ENCODE measurements at places on chromosomes 4 and X.

GRCh38 chr4:101599620-101600019 lies 190.9 kb upstream of the BANK1 start:
- no peak for DNase-seq

DNA sequence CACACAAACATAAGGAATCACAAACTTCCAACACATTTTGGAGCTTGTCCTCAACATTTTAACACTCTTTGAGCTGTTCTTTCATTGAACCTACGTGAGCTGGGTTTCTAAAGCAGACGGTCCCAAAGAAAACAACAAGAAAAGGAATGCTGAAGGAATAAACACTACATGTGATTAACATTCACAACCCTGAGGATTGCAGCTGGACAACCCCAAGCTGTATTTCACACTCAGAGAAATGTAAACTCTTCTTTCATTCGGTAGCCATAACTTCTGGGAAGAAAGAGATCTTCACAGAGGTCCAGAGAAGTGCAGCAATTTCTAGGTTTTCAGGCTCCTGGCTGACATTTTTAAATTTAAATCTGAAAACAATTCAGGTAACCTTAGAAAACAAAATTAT lies 130.2 kb downstream of the CFAP299 start:
- DNase-seq = no peak

GRCh38 chrX:52608961-52609360 lies 45.7 kb downstream of the SSX7 start:
- DNase-seq = no peak

GRCh38 chr4:116529129-116529528 lies 556.2 kb downstream of the TRAM1L1 start:
- DNase-seq = no peak

GRCh38 chrX:134548257-134549201 lies 88.6 kb downstream of the HPRT1 start:
- no peak for DNase-seq

DNA sequence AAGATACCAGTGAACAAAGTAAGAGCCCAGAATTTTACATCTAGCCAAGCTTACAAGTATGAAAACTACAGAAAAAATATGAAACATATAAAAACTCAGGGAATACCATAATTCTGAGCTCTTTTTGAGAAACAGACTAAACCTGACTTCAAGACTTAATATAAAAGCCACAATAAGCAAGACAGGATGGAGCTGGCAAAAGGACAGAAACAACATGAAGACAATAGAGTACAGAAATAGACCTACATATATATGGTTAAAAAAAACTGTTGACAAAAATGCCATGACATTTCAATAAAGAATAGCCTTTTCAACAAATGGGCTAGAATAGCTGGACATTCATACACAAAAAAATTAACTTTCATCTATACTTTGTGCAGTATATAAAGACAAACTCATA lies 49.4 kb downstream of the UBA6 start:
- no peak for DNase-seq

DNA sequence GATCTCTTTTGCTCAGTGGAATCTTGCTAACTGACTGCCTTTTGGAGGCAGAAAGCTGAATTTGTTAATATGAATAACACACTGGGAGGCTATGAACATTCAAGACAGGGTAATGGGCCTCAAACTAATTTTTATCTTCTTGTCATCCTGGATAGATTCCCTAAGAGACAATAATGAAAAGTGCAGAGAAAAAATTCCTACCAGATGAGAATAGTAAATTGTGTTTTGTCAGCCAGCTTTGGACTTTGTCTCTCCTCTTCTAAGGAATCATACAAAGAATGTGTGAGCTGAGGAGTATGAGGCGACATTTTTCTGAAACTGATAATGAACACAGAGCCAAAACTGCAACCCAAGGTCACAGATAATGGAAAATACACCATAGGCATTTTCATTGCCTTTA lies 649.3 kb downstream of the IQCM start:
- DNase-seq = no peak

DNA sequence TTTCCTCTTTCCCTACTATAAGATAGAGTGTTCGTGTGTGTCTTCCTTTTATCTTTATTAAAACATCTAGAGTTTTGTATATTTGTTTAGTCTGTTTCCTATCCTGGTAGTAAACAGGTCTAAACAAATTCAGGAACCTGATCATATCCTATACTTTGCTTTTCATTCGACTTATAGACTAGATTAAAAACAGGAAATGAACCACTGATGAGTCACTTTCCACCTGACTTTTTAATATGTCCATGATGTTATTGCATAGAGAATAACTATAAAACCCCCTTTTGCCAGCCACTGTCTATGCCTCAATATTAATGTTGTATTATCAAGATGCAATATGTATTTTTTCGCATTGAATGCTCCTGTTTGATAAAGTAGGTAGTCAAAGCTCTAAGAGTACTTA lies 1794.0 kb downstream of the STIM2 start:
- DNase-seq = no peak

DNA sequence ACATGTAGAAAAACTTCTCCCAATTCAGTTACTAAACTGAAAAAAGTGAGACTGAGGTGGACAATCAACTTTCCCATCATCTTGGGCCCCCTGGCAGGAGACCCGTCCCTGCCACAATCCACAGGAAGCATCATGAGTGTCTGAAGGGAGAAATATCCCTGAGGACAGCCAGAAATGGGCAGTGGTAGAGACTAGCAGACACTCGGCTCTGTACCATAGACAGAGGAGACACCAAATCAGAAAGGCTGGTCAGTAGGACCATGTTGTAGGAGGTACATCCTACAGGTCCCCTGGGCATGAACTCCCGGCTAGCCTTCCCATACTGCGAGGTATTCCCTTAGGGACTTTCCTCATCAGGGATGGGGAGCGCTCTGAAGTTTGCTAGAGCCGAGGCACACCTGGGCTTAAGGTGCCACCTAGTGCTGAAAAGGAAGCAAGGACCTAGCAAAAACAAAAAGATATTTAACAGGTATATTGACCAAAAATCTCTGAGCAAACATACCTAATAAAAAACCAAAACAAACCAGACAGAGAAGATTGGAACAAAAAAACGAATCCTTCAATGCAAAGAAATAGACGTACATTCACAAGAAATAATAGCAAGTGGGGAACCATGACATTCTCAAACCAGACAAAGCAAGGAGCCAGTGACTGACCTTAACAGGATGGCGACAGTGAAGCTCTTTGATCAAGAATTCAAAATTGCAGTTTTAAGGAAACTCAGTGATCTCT lies 55.6 kb downstream of the HAUS3 start:
- no peak for DNase-seq

GRCh38 chrX:94058728-94059382 lies 384.8 kb downstream of the FAM133A start:
- DNase-seq = peak; percentile 19

DNA sequence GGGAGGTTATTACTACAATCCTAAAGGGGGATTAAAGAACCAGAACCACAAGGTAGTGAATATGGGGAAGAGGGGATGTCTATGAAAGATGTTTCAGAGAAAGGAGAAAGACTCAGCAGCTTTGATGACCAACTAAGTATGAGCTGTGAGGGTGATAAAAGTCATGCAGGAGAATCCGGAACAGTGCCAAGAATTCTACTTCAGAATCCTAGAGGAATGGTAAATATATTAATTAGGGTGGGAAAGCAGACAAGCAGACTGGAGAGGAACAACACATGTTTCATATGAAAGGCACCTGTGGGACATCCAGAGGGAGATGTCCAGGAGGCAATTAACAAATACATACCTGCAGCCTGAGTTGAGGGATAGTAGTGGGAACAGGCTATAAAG lies 642.2 kb upstream of the DIPK2B start:
- DNase-seq = no peak

GRCh38 chr4:87500092-87500462 lies 29.1 kb downstream of the SPARCL1 start:
- DNase-seq = no peak

GRCh38 chrX:97401586-97402136 lies 518.0 kb downstream of the RPA4 start:
- DNase-seq = no peak

DNA sequence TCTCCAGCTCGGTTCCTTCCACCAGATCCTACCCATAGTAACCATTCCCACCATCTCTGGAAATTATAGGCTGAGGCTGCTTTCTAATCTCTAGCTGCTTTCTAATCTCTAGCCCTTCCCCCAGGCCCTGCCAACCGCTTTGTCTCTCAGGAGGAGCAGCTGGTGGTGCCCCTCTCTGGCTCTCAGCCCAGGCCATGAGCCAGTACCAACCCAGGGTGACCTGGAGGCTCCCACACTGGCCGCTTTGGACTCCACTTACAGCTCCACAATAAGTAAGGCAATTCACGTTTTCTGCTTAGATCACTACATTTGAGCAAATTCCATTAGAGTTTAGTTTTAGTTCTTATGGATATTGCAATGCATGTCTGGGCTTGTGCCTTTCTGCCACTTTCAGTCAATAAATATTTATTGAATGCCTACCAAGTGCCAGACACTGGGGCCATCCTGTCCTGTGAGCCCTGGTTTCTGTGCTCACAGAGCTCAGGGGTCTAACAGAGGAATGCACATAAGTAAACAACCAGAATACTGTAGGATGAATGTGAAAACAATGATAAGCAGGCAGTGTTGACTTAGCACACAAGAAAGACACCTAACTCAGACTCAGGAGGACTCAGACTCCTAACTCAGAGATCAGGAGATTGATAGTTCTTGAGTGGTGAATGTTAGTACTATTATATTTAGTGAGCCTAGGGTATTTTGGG lies 38.9 kb downstream of the SMC1A start:
- peak; percentile 29 for DNase-seq

DNA sequence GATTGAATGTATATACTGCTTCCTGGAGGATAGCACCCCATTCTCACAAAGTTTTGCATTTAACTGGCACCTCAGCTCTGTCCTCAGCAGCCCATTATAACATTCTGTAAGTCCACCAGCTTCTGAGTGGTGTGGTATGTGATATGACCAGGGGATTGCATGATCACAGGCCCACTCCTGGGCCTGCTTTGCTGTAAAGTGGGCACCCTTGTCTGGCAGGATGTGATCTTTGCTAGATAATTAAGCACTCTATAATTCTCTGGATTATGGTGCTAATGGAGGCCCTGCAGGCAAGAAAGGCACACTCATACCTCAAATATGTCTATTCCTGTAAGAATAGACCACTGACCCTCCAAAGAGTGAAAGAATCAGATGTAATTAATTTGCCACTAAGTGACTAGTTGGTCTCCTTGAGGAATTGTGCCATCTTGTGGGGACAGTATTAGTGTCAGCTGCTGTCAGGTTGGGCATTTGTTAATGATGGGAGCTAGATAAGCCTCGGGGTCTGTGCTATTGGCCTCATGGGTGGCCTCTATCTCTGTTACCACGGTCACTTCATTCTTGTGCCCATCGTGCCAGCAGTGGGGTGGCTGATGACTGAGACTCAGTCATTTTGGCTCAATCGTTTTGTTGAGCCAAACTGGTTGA lies 2.2 kb upstream of the CFI start:
- peak; percentile 4 for DNase-seq

DNA sequence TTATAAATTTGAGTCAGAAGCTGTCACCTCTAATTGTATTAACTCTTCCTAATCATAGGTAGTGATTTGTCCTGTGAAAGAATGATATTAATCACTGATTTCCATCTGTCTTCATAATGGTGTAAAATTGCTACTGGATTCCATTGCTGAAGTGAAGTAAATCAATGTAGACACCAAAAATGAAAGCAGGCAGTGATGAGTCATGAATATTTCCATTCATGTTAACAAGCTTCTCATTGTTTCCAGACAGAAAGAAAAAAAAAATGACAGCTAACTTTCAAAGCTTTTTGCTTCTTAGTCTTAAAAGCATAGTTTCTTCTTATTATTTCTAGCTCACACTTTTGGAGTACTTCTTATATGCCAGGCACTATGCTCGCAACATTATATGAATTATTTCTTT lies 21.5 kb downstream of the FAM114A1 start:
- no peak for DNase-seq

GRCh38 chr4:47471591-47471990 lies 8.1 kb upstream of the COMMD8 start:
- no peak for DNase-seq

GRCh38 chr4:128716338-128716737 lies 93.2 kb upstream of the JADE1 start:
- no peak for DNase-seq

- DNase-seq = no peak
Measured at GRCh38 chr4:185093603-185094002, 49.5 kb upstream of the SLC25A4 start.

DNA sequence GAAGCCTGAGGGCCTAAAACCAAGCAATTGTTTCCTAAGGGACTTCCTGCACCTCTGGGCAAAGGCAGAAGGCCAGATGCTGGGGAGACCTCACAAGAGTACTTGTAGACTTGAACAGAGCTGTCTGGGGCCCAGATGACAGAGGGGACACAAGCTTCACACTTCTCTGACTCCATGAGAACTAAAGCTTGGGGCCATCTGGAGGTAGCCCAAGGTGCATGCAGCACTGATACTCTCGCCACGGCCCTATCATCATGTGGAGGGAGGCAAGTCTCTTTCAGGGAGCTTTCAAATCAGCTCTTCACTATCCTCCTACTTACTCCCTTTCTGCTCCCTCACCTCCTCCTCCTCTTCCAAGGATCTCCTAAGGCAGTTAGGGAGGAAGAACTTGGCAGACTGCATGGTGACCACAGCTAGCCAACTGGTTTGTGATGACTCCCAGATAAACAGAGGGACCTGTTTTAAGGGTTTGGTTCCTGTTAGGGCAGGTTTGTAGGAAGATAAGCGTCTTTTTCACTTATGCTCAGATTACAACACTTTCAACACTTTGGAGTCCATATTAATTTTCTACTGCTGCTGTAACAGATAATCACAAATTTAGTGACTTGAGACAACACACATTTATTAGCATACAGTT lies 23.8 kb downstream of the MSL3 start:
- DNase-seq = no peak

DNA sequence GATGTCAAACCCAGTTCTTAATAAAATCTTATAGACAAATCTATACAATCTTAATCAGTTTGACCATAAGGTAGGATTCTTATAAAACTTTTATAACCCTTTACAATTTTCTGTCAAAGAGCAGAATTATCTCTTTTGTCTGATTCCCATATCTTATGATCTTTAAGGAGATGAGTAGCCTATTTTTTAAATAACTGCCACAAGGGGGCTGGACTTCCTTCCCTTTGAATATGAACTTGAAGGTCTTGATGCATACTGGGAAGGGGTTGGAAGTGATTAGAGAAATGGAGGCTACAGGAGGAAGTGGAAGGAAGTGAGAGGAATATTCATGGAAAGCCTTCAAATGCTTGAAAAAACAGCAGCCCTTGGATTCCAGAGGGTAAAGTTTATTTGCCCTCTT lies 111.1 kb downstream of the APOOL start:
- DNase-seq = no peak

- no peak for DNase-seq
Measured at GRCh38 chrX:48974574-48974973, 2.9 kb upstream of the KCND1 start.

DNA sequence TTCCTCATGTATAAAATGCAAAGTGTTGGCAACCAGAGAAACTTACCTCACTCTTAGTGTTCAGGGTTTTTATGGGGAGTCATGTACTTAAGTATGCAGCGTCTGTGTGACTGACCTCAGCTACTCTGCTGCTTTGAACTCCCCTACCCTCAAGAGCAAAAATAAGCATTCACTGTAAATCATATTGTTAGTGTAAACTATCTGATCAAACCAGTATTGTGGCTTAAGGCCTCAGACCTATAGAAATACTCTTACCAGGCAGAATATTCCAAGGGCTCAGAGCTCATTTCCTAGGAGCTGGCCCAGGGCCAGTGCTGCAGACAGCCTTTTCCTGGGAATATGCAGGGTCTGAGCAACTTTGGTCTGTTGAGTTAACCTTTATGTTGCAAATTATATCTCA lies 453.1 kb downstream of the CCSER1 start:
- peak; percentile 1 for DNase-seq

GRCh38 chrX:12210971-12211370 lies 72.7 kb downstream of the FRMPD4 start:
- no peak for DNase-seq

All from NCI-H1694 treated with DMSO at 0.1 percent for 48 hours (cell line).